ENCODE measurements at places on chromosomes 2 and 18.

DNA sequence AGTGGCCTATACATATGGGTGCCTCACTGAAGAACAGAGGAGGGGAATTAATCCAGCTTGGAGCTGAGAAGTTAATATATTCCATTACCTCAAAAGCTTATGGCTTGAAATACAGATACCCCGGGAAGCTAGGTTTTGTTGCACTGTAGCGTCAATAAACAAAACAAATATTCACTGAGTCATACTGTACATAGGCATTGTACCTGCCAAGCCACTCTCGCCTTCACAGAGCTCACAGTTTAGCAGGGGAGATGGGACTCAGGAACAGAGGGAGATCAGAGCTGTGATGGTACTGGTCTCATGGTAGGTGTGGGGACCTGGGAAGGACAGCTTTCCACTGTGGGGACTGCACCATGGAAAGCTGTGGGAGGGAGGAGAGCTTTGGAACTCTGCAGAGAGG lies 111.2 kb upstream of the ST6GAL2 start:
- DNase-seq, result no peak

DNA sequence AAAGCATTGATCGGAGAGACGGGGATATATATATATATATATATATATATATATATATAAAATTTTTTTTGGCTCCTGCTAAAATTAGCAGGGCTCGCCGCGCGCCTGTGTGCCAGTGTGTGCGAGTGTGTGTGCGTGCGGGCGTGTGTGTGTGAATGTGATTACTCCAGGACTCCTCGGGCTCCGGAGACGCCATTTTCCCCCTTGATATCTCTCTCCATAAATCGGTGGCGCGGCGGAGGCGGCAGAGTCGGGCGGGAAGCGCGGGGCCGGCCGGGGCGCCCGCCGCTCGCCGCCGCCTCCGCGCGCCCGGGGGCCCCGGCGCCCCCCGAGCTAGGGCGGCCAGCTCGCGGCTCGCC lies 795 bp upstream of the SETBP1 start:
- DNase-seq, result no peak

DNA sequence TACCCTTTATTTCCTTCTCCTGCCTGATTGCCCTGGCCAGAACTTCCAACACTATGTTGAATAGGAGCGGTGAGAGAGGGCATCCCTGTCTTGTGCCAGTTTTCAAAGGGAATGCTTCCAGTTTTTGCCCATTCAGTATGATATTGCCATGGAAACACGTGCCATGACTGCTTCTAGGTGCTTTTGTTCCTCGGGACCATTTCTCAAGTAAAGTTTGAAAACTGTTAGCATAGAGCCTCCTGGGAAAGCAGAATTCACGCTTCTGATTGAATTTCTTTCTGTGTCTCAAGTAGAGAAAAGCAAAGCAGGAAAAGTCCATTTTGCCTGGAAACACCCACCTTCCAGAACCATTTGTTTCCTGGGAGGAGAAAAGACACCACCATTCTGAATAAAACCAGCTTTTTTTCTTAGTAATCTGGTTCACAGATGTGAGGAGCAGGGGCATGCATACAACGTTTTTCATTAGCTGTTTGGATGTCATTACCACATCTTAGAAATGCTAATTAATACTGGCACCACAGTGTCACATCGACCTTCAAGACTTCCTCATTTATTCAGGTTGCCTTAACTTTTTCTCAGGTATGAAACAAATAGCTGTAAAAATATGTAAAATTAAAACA lies 39.0 kb upstream of the ZBTB14 start:
- DNase-seq, result no peak

- DNase-seq, result no peak
These were observed 720.3 kb downstream of the GALR1 start for GRCh38 chr18:77969972-77970371.

- DNase-seq, result no peak
These were observed 216.7 kb downstream of the GBX2 start for GRCh38 chr2:235951493-235951892.

GRCh38 chr2:20061476-20061875 lies 10.0 kb upstream of the LAPTM4A start:
- DNase-seq, result no peak

GRCh38 chr2:164479460-164479859 lies 141.8 kb downstream of the GRB14 start:
- peak; percentile 55 for DNase-seq

GRCh38 chr2:163856941-163857340 lies 121.1 kb upstream of the FIGN start:
- DNase-seq, result no peak

DNA sequence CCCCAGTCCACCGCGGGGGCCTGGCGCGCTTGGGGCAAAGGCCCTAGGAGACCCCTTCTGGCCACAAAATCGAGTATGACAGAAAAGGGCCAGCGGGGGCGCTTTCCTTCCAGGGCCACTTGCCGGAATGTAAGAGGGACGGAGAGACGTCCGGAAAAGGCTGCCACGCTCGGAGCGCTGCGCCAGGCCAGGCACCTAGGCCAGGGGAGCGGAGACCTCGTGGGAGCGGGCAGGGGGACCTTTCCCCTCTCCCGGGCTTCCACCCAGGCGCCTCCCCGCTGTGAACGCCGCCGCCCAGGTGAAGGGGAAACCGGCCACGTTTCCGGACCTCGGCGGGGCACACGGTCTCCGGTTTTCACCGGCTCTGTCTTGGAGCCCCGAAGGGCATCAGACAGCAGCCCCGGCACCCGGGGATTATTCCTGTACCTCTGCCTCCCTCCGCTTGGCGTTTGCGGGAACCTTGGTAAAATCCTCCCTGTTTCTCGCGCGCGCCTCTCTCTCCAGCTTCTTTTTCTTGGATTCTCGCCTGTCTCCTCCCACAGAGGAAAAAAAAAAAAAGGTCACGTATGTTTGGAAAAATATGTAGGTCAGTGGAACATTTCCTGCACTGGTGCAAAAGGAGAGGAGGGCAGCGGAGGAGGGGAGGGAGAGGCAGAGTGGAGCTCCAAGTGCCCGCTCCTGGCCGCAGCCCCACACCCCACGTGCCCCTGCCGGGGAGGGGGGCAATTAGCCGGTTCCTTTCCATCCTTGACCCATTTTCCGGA lies 1.2 kb upstream of the NPAS2 start:
- DNase-seq, result no peak

- DNase-seq, result no peak
These were observed 73.0 kb upstream of the RIOK3 start for GRCh38 chr18:23380001-23380550.

DNA sequence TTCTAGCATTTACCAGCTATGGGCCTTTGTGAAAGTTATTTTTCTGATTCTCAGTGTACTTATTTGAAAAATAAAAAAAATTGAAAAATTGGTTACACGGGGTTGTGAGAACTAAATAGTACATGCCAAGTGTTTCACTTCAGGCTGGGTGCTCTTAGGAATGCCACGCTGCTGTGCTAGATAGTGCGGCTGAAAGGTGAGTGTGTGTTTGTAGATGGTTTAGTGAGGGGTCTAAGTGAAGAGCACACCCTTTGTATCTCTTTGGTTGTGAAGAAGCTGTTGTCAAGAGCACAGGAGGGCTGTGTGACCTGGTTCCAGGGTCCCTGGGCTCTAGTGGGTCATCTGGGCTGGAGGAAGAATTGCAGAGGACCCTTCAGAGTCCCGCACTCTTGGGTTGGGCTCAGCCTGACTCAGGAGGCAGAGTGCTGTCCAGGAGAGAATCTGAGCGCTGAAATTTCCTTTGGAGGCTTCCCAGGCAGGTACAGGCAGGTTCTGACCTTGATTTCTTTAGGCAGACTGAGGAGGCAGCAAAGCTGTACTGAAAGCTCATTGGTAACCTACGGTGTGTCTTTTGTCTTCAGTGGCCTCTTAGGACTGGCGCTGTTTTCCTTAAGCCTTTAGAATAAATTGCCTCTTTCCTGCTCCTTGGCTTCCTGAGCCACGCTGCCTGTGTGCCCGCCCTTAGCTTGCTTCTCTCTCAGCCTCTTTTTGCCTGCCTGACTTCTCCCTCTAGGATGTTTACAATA lies 44.4 kb downstream of the MAP4K4 start:
- DNase-seq, result no peak

DNA sequence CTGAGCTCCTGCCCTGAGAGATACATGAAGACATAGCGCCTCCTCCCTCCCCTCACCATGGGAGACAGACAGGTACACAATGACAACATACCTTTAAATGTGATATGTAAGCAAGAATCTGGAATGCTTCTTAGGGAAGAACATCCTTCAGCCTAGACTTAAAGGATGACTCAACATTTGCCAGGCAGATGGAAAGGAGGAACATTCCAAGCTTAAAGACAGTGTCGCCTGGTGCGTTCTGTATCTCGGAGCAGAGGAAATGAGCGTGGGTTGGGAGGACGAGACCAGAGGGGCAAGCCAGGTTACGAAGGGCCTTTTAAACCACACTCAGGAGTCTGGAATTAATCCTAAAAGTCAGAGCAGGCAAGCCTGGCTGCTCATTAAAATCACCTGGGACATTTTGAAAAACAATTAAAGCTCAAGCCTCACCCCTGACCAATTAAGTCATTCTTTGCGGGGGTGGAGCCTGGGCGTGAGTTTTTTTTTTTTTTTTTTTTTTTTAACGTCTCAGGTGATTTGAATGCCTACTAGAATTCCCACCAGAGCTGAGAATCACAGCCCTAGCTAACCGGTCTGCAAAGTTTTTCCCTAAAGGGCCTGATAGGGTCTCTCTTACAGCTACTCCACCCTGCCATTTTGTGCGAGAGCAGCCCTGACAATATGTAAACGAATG lies 131.2 kb upstream of the SEC11C start:
- no peak for DNase-seq

- DNase-seq, result no peak
These were observed 39.2 kb upstream of the RNU4ATAC start for GRCh38 chr2:121491518-121491917.

- DNase-seq, result no peak
These were observed 106.8 kb upstream of the GALNT5 start for GRCh38 chr2:157150747-157151146.

- DNase-seq, result peak; percentile 34
These were observed 4.9 kb upstream of the SIX2 start for GRCh38 chr2:45014016-45014702.

DNA sequence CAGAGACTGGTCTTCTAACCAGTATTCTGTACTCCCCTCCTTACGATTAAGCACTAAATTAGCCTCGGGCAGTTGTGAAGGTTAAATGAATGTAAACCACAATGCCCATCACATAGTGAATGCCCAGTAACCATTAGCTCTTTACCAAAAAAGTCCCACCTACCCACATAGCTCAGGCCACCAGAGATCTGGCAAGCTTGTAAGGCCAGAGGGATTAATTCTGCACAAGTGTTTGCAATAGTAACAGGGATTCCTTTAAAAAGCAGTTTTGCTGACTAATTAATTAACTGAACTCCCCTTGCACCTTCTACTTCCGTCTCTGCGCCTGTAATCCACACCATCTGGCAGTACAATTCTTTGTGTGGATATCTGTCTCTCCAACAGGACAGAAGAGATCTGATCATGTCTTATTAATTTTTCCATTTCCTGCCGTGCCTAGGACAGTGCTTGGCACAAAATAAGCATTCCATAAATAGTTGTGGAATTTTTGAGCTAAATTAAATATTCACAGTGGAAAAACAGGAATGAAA lies 36.2 kb upstream of the IGFBP2 start:
- DNase-seq, result no peak

GRCh38 chr2:7281231-7282201 lies 364.3 kb downstream of the RNF144A start:
- no peak for DNase-seq

DNA sequence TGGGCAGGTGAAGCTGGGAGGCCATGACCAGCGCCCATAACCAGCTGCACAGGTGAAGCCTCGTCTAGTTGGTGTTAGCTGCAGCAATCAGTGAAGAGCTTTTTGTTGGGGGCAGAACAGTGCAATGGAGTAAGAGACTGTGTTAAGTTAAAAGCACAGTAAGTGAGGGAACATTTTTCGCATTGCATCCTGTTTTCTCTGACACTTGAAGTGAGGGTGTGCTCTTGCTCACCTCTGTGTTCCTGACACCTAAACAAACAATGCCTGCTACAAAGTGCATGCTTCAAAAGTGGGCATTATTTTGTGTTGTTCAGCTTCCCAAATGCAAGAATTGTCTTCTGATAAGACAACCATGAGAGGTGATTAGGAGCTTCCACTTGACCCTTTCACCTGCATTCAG lies 324.0 kb upstream of the ACVR2A start:
- no peak for DNase-seq

- no peak for DNase-seq
These were observed 131.3 kb downstream of the MGAT5 start for GRCh38 chr2:134385195-134385594.

GRCh38 chr2:223102450-223102849 lies 50.5 kb downstream of the KCNE4 start:
- no peak for DNase-seq

- DNase-seq, result no peak
These were observed 8.4 kb upstream of the VAPA start for GRCh38 chr18:9905401-9905922.

- peak; percentile 59 for DNase-seq
These were observed 1.8 kb upstream of the NFATC1 start for GRCh38 chr18:79393635-79394533.

- no peak for DNase-seq
These were observed 11.7 kb upstream of the ACYP2 start for GRCh38 chr2:54103454-54104314.

GRCh38 chr2:232234922-232235615 lies 143.5 kb upstream of the ALPP start:
- DNase-seq, result no peak

DNA sequence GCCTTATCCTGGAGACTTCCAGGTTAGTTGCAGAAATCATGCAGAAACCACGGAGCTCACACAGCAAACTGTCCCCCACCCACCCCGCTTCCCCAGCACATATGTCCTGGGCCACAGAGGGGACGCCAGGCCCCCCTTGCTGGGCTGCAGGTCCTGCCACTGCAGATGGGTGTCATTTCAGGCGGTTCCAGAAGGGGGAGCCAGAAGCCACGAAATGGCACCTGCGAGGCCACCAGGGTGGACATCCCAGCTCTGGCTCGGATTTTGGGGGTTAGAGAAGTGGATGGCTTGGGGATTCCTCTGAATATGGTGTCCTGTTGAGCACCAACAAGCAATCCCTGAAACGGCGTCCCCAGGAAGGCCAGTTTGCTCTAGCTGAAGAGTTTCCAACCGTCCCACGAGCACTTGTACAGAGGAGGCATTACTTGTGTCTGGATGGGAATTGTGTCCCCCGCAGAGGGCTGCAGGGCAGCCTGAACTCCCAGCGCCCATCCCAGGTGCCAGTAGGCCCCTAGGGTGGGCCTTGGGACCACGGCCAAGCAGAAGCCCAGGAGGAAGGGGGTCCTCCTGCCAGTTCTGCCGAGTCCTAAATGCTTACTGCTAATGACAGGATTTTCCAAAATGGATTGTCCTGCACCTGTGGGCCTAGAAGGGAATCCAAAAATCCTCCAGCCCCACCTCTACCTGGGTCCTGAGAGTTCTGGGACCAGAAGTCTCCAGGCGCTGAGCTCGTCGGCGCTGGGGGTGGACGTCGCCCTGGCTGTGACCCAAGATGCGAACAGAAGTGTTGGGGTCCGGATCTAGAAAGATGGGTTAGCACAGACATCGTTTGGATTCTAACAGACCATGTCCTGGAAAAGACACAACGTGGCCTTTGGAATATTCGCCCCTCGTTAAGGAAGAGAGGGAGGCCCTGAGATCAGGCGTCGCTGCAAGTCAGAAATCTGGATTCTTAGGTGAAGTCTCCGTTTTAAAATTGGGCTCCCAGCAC lies 14.6 kb upstream of the NFATC1 start:
- peak; percentile 51 for DNase-seq
